NCI-H1436 treated with DMSO at 0.1 percent for 48 hours (cell line): ENCODE measurements at places on chromosomes 3 and 15.

DNA sequence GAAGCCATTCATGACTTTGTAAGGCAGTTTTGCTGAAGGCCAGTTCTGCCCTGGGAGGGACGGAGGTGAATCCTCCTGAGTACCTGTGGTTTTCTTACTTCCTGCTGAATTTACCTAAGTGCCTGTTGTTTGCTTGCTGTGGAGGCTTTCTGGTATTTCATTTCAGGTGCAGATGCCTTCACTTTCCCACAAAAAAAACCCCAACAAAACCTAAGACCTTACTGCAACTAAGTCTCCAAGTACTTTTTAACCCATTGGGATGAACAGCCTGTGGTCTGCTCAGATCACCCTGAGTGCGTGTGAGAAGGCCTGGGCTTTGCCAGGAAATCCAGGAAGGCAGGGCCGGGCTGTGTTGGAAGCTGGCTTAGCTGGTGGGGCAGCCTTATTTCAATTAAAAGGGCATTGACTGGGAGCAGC is 65.3 kb downstream of the IGF1R start:
- no peak for DNase-seq

DNA sequence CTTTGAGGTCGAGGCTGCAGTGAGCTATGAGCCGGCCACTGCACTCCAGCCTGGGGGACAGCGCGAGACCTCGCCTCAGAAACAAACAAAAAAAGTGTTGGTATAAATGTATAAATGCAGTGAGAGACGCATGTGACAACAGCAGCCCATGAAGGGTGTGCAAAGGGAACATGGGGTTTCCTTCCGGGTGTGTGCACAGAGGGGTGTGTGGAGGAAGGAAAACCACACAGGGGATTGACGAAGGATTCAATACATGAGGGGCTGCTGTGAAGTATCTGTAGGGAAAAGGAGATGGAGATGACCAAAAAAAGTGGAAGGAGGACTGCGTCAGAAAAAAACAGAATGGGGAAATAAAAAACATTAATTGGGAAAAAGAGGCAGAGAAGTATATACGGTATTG is 1.1 kb downstream of the MTFMT start:
- no peak for DNase-seq

DNA sequence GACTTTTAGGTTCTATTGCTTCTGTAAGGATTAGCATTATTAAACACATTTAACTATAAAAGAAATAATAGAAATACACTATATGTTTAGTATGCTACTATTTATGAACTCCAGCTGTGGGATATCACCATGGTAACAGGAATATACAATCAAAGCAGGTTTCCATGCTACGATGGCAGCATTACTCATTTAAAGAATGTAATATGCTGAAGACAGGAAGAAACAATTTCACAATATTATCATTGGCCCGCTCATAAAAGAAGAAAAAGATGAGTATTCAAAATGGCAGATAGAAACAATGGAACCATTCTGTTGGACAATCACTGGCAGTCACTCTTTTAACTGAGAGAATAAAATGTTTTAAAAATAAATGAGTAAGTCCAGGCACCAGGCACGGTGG is 153.4 kb downstream of the CBLB start:
- DNase-seq = no peak

DNA sequence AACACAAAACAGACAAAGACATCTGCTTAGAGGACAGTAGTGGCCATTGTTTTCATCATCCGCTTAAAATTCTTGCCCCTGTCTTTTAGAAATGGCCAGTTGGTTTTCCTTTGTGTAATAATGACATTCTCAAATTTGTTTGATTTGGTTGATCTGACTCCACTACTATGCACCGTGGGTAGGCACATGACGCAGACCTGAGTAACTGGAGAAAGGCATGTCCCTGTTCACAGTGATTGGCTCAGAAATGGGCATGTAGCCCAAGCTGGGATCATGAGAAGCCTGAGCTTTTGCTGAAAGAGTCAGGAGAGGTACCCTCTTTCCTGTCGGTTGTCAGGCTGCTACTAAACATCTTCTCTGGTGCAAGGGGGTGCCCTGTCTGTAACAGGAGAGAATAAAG is 36.6 kb upstream of the MAGI1 start:
- DNase-seq = no peak

- no peak for DNase-seq
Observed at GRCh38 chr15:93340406-93340805, 251.4 kb upstream of the RGMA start.

DNA sequence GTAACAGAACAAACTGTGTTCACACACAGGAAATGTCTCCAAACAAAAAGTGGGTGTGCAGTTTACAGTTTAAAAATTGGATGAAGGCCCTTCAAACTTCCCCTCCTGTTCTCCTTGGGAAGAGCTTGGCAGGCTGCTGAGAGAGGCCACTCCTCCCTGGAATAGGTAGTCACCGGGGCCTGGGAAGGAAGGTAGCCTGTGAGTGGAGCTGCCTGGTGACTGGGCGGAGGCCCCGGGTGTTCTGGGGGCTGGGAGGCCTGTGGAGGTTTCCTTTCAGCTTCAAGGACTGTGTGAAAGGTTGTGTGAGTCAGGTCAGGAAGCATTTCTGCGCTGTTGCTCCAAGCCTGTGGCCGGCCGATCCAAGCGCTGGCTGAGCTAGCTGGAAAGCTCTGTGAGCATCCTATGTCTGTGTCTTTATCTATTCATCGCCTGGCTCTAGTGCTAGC is 14.1 kb downstream of the SLCO3A1 start:
- no peak for DNase-seq

GRCh38 chr15:78790027-78790426 is 21.2 kb downstream of the ADAMTS7 start:
- no peak for DNase-seq

DNA sequence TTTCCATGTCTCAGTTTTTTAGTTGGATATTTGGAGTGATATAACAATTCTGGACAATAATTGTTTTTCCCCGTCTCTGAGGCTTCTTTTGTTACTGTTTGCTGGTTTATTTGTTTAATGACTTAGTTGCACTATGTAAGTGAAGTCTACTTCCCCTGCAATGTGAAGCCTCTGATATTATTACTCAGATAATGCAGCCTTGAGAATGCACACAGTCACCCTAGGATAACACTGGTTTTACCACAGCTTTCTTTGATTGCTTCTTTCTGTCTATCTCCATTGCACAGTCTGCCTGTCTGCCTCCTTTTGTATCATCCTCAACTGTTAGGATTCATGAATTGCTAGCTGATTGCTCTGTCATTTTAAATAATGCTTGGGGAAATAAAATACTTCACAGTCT is 208.7 kb upstream of the ROBO1 start:
- no peak for DNase-seq

- no peak for DNase-seq
Observed at GRCh38 chr15:87567406-87568030, 689.0 kb downstream of the NTRK3 start.

DNA sequence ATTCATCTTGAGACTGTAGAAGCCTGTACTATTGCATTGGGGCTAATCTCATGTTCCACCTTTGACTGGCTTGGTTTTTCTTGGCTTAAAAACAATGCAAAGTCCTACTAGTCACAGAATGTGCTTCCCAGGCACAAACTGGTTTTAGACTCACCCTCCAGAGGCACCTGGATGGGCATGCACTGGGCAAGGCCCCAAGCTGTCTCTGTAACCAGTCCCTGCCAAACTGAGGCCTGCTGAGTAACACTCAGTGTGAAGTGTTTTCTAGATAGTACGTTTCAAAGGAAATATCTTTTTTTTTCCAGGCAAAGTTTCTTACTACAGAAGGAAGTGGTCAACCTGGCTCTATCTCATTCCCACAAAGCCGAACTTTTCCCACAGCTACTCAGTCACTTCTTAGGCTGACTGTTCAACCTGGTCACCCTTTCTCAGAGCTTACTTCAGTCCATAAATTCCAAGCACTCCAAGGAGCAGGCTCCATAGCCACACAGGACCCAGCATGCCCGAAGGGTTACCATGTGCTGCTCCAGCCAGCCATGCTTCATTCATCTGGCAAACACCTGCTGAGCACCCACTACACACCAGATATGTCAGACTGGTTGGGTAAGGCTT is 57.4 kb downstream of the NPTN start:
- no peak for DNase-seq

DNA sequence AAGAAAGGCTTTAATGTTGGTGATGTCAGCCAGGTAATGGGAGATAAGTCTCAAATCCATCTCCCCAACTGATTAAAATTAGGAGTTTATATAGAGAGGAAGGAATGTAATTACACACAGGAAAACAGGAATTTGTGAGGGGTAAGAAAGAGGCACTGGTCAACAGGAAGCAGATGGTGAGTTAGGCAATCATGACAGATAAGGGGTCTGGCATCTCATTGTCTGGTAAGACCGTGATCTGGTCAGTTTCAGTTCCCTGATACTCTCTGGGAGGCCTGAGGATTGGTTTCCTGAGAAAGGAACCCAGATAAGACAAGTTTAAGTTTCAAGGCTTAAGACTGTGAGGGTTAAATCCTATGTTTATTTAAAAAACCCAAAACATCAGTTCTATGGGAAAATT is 414.7 kb upstream of the ARRDC4 start:
- no peak for DNase-seq

- no peak for DNase-seq
Observed at GRCh38 chr3:108603691-108604090, 14.2 kb downstream of the DZIP3 start.

- DNase-seq = no peak
Observed at GRCh38 chr3:149586871-149587270, 71.0 kb downstream of the WWTR1 start.

GRCh38 chr3:62999158-62999557 is 123.9 kb upstream of the CADPS start:
- no peak for DNase-seq
